ENCODE measurements at places on chromosomes 6 and 20.

GRCh38 chr6:137271245-137272183 is 52.3 kb upstream of the IFNGR1 start:
- peak; percentile 42 for DNase-seq

DNA sequence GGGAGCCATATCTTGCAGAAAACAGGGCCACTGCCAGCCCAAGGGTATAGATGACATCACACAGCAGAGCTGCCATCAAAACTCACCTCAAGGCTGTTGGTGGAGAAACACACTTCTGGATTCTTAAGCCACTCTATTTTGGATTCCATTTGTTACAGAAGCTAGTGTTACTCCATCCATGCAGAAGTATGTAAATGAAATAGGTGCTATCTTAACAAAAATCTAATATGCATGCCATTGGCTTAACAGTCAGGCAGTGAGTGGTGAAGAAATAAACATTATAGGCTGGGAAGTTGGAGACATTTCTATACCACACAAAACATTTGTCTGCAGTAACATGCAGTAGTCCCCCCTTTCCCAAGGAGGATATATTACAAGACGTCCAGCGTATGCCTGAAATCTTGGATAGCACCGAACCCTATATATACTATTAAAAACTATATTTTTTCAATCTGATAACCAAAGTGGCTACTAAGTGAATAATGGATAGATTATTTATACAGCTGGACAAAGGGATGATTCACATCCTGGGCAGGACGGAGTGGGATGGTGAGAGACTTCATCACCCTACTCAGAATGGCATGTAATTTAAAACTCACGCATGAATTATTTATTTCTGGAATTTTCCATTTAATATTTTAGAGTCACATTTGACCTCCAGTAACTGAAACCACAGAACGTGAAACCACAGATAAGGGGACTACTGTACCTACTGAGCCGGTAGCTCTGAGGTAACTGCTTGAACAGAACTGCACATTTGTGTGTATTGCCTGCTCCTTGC is 160.0 kb upstream of the PLN start:
- DNase-seq, result peak; percentile 76

DNA sequence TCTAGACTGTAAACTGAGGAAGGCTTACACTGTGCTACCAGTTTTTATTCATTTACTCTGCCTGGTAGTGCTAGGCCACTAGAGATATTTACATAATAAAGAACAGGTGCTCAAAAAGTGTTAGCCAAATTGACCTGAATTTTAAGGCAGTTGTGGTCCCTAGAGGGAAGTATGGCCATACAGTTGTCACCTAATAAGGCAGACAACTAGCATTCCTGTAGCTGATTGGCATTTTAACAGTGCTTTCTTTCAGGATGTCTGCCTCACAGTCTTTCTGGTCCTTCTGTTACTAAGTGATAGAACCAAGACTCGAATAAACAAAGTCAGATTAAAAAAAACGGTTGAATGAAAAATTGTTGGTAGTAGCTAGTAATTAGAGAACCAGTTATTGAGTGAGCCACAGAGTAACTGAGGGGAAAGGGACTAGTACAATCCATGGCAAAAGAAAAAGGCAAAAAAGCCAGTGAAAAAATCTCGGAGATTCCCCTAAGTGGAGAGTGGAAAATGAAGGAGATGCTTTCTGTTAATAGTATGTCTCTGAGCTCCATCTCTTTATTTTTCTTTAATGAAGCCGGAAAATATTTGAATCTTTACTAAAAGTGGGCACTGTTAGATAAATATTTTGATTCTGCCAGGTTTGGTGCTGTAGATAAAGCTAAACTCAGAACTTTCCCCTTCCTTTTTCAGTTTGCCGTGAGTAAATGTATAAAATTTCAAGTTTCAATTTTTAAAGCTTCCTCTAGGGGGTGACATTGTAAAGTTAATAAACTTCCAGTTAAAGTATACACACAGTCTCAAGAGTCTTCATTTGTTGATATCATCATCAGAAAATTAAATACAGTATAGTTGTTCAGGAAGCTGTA is 9.1 kb downstream of the VTA1 start:
- no peak for DNase-seq

GRCh38 chr20:32484958-32485769 is 100.0 kb downstream of the NOL4L start:
- DNase-seq, result peak; percentile 64

DNA sequence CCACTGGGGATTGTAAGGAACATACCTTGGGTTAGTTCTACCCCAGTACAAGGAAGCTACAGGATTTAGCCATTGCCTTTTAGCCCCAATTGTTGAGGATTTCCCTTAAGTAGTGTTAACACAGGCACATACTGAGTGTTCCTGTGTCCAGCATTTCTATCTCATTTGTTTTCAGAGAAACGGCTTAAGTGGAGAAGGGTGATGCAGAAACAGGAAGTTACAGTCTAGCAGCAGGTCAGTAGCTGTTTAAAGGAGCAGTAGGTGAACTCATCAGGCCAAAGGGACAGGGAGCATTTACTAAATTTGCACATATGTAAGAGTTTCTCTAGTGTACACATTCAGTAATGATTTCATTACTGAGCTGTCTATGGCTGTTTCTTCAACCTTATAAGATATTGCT is 644.2 kb upstream of the GJE1 start:
- DNase-seq, result no peak

DNA sequence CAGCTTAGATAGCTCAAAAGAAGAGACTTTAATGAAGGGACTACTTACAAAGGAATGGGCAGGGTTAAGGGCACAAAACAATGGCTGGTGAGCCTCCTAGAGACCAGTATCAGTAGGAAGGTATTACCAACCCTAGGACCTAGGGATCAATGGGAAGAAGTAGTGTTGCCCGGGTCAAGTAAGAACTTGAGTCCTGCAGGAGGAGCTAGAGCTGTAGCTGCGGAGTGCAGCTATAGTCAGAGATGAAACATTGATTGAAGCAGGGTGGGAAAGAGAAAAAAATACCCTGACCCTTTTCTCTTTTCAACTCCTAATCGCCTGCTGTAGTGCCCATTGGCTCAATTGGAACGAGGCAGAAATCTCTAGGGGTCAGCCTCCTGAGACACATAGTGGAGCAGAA is 144.0 kb downstream of the FLRT3 start:
- DNase-seq, result no peak

DNA sequence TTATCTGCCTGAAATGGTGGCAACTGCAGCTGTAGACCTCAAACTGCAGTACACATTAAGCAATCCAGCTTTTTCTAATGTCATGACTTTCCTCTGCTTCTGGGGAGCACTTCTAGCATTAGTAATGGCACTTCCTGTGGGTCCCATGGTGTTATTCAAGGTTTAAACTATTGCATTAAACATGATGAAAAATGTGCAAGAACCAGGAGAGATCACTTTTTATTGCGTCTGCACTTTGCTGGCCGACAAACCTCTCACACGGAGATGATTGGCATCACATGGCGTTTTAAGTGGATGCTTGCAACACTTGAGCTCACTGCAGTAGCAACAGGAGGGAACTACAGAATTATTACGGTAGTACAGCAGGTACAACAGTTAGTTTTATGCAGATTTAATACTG is 148.4 kb downstream of the HIVEP2 start:
- DNase-seq, result no peak

- no peak for DNase-seq
These were observed 143.7 kb upstream of the SLC22A16 start for GRCh38 chr6:110620065-110620464.

- no peak for DNase-seq
These were observed 590.7 kb downstream of the EYS start for GRCh38 chr6:65116326-65116725.

GRCh38 chr6:167212713-167213005 is 54.9 kb upstream of the GPR31 start:
- no peak for DNase-seq

- peak; percentile 43 for DNase-seq
These were observed 49.5 kb downstream of the TRERF1 start for GRCh38 chr6:42402184-42402583.

DNA sequence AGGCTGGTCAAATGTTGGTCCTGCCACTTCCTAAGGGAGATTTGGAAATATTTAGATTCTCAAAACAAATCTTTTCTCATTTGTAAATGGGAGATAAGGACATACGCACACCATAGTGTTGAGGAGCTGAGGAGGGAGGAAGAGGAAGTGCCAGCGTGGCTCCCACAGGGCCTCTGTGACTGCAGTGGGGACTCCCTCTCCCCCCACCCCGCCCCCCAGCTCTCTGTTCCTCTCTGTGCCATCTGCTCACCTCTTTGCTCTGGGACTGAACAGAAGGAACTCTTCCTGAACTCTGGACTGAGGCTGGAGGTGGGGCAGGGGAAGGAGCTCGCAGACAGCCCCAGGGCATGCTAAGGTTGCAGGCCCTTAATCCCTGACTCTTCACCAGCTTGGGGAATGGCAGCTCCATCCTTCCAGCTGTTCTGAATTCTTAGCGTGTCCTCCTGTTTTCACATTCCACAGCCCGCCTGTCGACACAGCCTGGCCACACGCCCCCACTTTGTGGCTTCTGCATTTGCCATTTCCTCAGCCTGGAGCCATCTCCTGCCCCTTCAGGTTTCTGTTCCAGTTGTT is 11.4 kb downstream of the DDX27 start:
- no peak for DNase-seq

- no peak for DNase-seq
These were observed 806 bp downstream of the MICAL1 start for GRCh38 chr6:109454496-109455436.

- DNase-seq, result no peak
These were observed 20.8 kb downstream of the OR2B2 start for GRCh38 chr6:27891320-27891875.

DNA sequence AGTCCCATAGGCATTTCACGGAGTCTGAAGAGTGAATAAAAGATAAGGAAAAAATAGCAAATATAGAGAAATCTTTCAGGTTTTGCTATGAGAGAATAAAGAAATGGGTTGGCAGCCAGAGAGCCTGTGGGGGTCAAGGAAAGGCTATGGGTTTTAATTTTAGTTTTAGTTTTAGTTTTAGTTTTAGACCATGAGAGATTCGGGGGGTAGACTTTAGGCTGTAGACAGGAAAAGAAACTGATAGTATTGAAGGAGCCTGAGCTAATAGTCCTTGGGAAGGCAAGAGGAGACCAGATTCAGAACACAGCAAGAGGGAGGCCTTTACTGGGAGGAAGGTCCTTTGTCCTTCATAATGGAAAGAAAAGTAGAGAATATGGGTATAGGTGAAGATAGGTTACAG is 19.3 kb downstream of the DOP1A start:
- DNase-seq, result no peak

DNA sequence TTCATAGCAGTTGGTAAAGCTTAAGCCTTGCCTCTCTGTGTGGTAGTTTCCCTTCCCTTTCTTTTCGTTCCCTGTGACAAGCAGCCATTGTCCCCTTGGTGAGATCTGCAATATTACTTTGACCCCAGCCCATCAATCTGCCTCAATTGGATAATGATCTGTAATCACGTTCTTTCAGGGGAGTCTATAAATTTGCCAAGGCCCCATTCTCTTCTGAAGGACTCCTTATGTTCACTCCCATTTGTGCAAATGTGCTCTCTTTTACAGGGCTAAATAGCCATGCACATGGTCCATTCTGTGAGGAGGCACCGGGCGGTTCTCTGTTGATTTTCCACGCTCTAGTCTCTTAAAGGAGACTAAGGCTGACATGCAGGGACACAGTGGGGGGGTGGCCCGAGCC is 660.4 kb upstream of the SLC35B3 start:
- no peak for DNase-seq

DNA sequence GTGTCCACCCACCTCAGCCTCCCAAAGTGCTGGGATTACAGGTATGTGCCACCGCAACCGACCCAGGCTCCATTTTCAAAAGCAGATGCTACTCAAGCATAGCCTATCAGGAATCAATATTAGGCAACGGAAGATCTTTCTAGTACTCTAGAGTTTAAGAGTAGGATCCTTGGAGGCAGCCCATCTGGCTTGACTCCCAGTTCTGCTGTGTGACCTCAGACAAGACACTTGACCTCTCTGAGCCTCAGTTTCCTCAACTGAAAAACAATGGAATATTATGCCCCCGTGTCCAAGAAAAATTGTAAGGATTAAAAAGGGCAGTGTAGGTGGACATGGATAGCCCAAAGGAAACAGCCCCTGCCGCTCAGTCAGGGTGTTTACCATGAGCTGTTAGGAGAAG is 14.5 kb downstream of the ADA start:
- no peak for DNase-seq

DNA sequence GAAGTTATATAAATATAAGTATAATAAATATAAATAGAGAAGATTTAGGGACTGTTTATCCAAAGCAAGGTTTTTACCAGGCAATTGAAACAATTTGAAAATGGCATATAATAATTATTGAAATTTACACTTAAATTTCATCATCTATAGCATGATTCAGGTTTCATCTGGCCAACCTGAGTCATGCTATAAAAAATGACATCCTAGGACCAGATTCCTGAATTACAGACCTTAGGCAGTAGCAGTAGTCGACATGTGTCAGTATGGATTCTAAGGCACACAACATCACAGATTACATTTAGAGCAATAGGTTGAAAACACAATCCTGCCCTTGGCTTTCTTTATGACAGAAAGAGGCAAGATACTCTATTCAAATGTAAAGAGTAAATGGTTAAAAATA is 592.3 kb downstream of the PHF3 start:
- no peak for DNase-seq

GRCh38 chr6:21159465-21159864 is 434.1 kb upstream of the SOX4 start:
- no peak for DNase-seq

- DNase-seq, result no peak
These were observed 191.7 kb downstream of the ESR1 start for GRCh38 chr6:151999194-151999593.

GRCh38 chr6:125810445-125810844 is 19.7 kb downstream of the NCOA7 start:
- DNase-seq, result no peak

- DNase-seq, result no peak
These were observed 4.9 kb downstream of the ELMO2 start for GRCh38 chr20:46401478-46401860.

DNA sequence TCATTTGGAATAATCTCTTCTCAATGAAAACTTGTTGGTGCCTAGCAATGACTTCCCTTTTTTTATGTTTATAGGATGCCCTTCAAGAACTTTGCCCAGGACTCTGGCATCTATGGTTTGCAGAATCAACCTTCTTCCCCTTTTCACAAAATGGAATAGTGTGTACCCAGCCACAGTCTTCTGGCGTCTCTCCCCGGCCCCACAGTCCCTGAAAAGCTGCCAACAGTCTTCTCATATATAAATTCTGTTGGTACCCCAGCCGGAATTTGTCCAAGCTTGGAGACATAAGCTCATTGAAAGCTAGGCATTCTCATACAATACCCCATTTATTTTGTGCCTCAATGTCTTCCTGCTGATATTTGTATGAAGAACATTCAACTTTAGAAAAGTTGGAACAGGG is 26.4 kb upstream of the MCM3 start:
- no peak for DNase-seq

GRCh38 chr20:8443464-8444072 is 311.5 kb downstream of the PLCB1 start:
- DNase-seq, result no peak
